ENCODE measurements at places on chromosomes 1 and 21.

DNA sequence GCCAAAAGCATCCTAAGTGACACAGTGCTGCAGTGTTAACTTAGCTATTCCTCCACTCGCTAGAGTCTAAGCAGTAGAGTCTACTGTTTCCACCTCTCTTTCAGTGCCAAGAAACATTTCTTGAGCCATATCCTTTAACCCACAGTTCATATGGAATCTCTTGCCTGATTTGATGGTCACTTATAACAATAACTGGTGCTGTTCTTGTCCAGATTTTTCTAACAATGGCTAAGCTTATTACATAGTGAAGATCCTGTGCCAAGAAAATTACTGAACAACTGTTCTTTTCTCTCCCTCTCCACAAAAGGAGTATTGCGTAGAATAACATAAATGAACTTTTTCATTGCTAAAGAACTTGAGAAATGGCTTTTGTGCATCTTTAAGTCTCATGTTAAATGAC is 121.3 kb downstream of the CDC7 start:
- DNase-seq, result no peak

GRCh38 chr1:46053734-46054133 is 78.7 kb downstream of the PIK3R3 start:
- DNase-seq, result no peak

- no peak for DNase-seq
Measured at GRCh38 chr1:153598309-153599172, 14.4 kb downstream of the S100A16 start.

DNA sequence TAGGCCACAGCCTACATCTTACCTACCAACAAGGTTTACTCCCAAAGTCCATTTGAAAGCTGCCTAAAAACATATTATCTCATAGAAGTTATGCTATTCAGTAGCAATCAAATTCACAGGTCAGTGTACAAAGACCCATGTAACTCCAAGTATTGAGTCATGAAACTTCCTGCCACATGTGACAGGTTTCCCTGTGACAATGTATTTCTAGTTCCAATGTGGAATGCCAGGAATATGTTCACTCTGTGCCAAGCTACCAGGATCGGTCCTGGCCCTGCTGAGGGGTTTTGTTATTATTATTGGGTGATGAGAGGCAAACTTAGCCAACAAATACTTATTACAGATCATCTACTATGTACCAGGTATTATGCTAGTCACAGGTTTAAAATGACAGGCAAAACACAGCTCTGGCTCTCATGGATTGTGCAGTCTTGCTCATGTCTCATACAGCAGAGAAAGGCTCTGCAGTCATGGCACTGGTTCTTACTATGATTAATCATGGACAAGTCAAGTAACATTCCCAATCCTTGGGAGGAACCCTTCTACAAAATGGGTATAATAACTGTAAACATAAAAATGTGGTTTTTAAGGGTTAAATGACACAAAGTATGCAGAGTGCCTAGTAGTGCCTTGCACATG is 22.5 kb downstream of the DPH5 start:
- no peak for DNase-seq

GRCh38 chr1:5856246-5856815 is 135.9 kb downstream of the NPHP4 start:
- no peak for DNase-seq

DNA sequence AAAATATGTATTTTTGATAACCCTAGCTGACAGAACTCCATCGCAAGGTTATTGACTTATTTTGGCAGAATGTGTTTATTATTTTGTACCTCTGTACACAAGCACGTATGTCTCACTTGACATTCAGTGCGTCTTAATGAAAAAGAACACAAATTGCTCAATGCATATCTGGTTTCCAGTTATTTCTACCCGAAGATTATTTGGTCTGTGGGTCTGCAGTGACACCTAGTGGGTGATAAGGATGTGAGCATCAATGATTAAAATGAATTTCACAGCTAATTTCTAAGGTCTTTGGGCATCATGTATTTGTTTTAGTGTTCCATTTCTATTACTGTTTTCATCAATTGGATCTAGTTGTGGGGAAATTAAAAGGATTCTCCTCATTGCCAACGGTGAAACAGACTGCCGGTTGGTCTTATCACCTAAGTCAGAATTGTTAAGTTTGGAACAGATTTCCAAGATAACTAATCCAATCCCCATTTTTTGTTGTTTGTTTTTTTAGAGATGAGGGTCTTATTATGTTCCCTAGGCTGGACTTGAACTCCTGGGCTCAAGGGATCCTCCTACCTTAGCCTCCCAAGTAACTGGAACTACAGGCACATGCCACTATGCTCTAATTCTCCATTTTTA is 13.9 kb downstream of the DDX20 start:
- DNase-seq, result peak; percentile 18

- no peak for DNase-seq
Measured at GRCh38 chr1:13824626-13825025, 124.6 kb downstream of the PRDM2 start.

- no peak for DNase-seq
Measured at GRCh38 chr1:229478852-229479251, 29.3 kb downstream of the NUP133 start.

- DNase-seq, result no peak
Measured at GRCh38 chr1:100785470-100786052, 66.0 kb downstream of the VCAM1 start.

- no peak for DNase-seq
Measured at GRCh38 chr1:6859415-6860343, 74.4 kb downstream of the CAMTA1 start.

Data from stimulated activated CD8-positive, alpha-beta memory T cell treated with anti-CD3 and anti-CD28 coated beads, Interleukin-4, amount 100 ng/mL, for 4 hours (primary cell).